T-helper 22 cell (primary cell): ENCODE measurements at places on chromosomes 11 and 22.

GRCh38 chr22:49553076-49553475, 274.6 kb downstream of the BRD1 start:
- no peak for DNase-seq

DNA sequence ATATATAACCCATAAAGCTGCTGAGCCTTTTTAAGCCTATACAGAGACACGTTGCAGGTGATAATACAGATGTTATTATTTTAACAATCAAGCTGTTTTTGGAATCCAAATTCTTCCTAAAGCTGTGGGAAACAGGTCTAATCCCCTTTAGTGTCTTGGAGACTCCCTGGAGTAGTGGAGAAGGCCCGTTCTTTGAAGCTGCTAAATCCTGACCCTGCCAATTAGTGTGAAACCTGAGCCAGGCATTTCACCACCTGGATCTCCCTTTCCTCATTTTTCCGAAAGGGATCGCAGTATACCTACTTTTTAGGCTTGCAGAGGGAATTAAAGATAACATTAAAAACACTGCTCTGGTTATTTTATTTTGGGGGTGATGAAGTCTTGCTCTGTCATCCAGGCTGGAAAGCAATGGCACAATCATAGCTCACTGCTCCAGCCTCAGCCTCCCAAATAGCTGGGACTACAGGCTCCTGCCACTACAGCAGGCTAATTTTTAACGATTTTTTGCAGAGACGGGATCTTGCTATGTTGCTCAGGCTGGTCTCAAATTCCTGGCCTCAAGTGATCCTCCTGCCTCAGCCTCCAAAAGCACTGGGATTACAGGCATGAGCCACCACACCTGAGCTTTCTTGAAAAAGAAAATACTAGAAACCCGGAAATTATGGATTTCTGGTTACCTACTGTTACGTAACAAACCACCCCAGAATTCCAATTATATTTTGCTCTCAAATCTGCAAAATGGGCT, 1.7 kb upstream of the EIF4ENIF1 start:
- no peak for DNase-seq

DNA sequence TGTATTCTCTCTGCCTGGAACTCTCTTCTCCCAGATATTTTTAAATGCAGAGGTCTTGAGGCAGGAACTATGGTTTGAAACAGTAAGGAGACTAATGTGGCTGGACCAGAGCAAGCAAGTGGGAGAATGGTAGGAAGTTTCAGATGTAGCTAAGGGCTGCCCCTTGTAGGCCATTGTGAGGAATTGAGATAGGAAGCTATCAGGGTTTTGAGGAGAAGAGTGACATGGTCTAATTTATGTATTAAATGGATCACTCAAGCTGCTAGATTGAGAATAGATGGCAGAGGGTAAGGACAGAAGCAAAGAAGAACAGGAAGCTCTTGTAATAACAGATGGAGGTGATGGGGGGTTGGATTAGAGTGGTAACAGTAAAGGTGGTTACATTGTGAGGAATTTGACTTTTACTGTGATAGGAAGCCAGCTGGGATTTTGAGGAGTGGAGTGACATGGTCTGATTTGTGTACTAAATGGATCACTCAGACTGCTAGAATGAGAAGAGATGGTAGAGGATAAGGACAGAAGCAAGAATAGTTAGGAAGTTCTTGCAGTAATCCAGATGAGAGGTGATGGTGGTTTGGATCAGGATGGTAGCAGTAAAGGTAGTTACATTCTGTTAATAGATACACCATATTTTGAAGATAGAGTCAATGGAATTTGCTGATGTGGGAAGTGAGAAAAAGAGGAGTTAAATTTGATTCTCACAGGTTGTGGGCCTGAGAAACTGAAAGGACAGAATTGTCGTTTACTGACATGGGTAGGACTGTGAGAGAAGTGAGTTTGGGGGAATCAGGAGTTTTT, 63.0 kb downstream of the HIPK3 start:
- no peak for DNase-seq

DNA sequence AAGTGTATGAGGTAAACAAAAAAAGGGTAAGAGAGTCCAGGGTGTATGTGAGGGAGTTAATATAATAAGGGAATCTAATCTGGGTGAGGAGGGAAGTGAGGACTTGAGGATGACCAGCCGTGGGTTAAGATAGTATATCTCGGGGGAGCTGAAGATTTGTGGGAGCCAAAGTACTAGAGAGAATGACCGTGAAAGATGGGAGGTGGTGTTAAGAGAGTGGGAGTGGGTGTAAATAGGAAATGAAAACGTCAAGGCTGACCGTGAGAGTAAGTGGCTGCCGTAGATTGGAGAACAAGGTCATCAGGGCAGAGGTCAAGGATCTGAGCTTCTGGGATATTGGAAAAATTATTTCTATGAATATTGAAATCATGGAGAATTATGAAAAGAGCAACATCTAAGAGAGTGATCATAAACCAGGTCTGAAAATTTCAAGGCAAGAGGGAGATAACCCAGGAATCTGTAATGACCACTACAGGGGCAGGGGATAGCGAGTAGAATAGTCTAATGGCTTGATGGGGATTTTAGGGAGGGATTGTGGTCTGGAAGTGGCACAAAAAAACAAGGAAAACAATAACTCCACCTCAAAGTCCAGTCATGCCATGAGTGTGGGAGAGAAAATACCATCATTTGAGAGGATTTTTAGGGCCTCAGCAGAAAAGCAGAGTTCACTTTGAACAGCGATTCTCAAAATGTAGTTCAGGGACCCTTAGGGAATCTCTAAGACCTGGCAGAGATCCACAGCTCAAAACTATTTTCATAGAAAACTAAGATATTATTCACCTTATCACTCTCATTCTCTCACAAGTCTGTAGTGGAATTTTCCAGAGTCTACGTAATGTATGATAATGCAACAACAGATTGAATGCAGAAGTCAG, 72.0 kb downstream of the PRR5L start:
- no peak for DNase-seq

- DNase-seq = no peak
Observed at GRCh38 chr11:2484576-2485125, 39.8 kb downstream of the KCNQ1 start.
